ENCODE measurements at places on chromosomes 2 and 18.

DNA sequence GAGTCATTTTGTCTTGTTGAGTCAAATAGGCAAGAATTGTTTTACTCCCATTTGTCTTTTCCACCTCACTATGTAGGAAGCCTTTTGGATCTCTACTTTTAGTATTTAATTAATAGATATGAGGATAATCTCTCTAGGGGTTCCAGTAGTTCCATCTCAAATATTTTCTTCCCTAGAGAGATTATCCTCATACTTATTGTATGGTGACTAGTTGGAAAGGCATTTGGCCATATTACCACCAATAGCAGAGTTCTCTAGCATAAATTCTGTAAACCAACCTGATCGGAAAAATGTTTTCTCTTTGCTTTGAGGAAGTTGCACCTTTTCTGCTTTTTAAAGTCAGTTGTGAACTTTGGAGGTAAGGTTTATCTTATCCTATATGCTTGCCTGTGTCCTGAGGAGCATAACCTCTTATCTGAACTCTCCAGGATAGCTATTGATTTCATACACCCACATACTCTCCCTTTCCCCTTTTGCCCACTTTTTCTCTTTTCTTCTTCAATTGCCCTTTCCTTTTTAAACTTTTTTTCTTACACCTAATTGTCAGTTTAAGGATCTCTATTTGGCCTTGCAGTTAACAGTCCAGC, 100.8 kb downstream of the GALNT1 start:
- DNase-seq, result no peak

- no peak for DNase-seq
Observed at GRCh38 chr2:132609101-132609890, 60.7 kb downstream of the LYPD1 start.

DNA sequence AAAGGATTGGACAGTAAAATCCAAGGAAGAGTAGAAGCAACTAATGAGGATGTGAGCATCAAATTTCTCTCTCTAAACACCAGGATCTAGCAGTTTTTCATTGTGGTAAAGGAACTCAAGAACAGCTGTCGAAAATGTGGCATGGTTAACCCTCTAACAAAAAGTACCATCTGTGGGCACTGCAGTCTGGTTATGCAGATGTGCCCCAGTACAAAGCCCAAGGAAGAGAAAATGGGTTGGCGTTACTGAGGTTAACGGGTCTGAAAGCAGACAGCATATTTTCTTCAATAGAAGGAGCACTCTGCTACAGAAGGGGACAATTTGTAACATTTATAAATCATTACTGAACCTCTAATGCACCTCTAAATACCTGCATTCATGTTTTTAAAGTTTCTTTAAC, 253.0 kb upstream of the HNRNPA3 start:
- no peak for DNase-seq

DNA sequence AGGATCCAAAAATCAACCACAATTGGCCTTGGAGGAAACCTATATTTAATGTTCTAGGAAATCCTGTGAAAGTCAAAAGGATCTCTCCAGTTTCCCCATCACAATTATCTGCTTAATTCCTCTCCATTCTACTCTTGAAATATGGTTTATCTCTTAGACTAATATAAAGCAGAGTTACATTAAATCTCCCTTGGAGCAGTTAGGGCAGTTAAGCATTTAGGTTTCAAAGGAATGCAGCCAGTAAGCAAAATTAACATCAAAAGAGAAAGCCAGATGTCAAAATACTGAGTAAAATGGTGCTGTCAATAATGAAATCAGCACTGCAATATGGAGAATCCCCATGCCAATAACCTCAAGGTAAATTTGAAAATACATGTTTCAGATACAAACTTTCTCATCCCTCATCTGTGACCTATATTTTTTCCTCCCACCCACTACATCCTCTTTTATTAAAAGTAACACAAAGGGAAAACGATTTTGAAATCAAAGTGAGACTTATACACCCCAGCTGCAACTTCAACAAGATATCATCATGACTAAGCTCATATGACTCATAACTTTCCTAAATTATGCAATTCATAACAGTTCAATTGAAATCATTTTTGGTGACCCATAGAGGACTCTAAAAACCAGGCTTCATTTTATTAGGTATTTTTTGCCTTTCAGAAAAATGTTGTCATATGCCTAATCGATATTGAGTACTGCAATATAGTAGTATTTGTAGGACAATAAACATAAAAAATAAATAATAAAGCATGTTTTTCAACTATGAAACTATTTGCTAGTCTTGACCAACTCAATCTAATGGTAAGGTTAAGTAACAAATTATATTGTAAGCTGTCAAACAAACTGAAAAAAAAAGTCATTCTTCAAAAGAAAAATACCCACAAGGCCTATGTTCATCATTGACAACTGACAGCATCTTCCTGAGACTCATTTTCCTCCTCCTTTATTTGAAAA, 3.1 kb downstream of the ADAM17 start:
- no peak for DNase-seq

- no peak for DNase-seq
Observed at GRCh38 chr2:12001621-12002020, 255.2 kb downstream of the LPIN1 start.

GRCh38 chr2:67904966-67905365, 157.8 kb downstream of the C1D start:
- DNase-seq, result no peak

GRCh38 chr18:61894751-61895524, 2.1 kb upstream of the RNF152 start:
- no peak for DNase-seq

DNA sequence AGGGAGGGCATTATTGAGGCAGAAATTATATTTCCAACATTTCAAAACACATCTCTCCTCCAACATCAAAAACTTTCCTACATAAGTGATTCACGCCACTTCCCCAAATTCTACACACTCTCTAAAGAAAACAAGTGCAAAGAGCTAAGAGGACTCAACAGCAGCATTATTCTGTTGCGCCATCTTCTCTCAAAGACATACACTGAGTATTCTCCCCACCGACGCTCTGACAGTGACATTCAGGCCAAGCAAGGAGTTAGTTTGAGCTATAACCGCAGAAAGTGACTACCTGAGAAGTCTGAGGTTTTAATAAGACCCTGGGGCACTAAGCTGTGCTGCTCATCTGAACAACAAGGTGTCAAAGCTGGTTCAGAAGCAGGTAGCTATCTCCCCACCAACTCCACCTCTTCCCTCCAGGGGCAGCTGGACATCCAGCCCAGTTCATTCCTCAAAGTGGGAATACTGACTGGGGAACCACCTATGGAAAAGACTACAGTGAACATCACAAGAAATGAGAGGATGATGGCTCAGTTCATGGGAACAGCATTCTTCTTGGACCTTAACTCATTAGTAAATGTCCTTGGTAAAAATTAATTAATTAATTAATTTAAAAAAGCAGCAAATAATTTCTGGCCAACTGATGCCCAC, 309.5 kb upstream of the CCDC68 start:
- no peak for DNase-seq

- DNase-seq, result no peak
Observed at GRCh38 chr2:173872714-173873113, 92.5 kb downstream of the SP3 start.

DNA sequence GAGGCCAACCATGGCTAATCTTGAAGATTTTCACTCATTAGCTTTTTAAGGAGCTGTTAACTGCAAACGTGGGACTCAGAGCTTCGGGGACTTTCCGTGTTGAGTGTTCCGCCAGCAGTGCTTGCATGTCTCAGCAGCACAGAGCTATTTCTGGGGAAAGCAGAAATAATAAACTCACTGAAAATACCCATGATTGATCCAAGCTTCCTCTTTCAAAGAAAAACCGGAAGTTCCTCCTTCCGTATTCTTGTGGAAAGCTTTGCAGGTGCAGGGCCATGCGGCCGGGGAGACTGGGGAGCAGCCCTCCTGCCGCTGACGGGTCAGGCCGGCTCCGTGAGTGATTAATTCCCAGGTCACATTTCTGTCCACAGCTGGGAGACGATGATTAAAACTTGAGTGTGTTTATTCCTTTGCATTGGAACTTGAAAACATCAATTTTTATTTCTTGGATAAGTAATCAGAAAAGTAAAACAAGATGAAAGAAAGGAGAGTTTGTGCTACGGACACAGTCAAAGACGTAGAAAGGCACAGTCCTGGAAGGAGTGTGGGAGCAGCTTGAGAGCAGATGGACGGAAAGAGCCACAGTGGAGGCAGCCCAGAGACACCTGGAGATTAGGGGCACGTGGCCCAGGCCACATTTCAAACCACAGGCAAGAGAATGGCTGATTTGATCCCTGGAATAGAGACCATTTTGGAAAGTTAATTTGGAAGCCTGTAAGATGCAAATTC, 54.2 kb upstream of the CTDP1 start:
- peak; percentile 62 for DNase-seq

GRCh38 chr2:118386641-118387302, 298.5 kb downstream of the INSIG2 start:
- no peak for DNase-seq

DNA sequence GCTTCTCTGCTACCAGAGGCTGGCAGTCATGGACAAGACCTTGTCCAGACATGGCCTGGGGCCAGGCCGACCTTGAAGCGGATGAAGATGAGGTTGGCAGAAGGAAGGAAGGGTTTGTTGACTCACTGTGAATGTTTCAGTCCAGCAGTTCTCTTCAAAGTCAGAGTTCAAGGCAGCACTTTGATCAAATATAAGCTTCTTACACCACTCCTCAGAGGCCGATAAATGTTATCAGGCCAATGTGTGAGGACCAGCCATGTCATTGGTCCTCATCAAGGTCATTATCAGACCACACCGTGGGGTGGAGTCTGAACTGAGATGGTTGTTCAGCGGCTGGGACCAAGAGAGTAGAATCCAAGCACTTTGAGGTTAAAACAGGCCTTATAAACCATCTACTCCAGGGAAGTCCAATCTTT, 35.5 kb downstream of the QPCT start:
- no peak for DNase-seq

DNA sequence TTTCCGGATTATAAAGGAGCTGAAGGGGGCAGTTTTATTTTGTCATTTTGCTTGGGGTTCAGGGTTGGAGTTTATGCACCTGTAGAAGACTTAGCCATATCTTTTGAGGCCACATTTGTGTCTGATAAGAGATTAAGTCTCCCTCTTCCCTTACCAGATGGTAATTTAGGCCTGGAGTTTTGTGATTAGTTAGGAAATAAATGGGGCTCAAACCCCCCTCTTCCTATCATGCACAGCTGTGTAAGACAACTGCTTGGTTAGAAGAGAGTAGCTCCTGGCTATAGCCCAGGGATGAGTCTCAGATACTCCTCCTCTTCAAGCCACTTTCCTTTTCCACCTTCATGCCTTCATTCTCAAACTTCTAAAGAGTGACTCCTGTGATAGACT, 802 bp upstream of the SAP130 start:
- DNase-seq, result no peak

DNA sequence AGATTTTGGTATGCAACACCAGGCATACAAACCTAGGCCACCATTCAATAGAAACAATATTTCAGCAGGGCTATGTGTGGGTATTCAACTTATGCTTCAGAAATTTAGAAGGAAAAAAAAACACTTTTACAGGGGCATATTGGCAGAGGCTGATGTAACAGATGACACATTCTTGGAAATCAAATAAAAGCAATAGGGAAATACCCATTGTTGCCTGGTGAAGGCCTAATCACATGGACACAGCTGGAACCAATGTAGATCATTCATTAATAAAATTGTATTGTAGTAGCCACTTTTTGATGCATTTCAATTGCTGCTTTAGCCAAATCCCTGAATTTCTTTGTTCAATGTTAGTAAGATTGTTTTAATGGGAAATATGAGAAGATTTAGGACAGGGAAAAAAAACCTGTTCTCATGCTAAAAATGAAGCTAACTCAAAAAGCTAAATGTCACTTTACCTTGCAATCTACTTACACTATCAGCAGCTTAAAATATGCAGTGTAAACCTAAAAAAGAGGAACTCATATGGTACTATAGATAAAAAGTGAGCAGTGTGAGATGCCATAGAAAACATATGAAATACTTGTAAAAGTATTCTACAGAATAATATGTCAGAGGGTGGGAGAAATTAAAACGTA, 289.4 kb downstream of the ZEB2 start:
- DNase-seq, result no peak

DNA sequence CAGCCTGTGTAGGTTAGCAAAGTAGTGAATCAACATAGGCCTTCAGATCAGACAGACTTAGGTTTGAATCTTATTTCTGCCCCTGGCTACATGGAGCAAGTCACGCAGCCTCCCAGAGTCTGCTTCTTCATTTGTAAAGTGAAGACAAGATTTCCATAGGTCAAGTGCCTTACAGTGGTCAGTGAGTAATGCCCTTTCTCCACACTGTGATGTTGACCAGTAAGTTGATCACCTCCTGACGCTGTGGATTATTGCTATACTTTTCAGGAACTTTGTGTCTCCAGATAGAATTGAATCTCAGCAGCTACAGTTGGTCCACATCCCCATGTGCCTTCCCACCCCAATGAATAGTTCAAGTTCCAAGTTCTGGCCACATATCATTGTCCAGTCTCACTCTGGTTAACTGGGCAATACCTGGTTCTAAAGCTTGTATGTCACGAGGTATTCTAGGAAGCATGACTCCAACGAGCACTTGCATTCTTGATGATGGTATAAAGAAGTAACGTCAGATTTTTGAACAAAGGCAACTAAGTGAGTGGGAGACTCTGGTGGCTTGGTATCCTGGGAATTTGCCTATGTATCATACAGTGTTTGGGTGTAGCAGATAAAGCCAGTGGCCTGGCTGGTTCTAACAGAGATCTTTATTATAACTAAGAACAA, 2.1 kb upstream of the CLIP4 start:
- no peak for DNase-seq

DNA sequence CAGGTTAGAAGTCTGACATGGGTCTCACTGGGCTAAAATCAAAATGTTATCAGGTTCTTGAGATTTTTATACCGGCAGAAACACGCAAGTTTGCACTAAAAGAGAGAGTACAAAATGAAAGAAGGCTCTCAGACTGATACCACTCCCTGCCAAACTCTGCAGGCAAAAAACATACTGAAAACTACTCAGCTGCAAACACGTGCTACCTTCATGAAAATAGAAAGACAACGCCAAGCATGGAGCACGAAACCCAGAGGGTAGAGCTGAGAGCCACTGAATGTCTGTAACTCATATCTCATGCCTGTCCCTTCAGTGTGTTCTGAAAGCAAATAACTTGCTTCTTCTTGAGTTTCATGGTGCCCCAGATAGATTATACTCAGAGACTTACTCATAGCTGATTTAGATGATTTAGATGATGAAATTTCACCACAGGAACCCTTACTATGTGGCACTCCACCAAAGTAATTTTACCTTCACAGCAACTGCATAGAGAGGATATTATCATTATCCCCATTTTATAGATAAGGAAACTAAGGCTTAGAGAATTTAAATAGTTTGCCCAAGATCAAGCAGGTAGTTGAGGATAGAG, 313.0 kb upstream of the SLC39A10 start:
- DNase-seq, result no peak

DNA sequence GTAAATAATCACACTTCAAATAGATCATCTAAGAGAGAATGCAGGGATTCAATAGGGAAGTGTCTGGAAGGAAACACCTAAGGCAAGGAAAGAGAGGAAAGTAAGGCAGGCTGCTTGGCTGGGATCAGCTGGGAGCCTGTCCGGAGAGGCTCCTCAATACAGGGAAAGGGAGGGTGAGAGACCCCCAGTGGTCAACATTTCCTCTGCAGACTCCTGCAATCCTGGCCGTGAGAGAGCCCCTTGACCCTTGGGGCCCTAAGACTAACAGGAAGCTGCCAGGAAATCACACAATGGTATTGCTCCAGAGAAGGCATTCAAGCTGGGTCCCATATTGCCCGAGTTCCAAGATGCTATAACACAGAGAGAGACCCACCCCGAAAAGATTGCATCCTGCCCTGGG, 549.4 kb downstream of the NYAP2 start:
- no peak for DNase-seq

- no peak for DNase-seq
Observed at GRCh38 chr2:190413421-190413820, 5.3 kb downstream of the MFSD6 start.

- DNase-seq, result no peak
Observed at GRCh38 chr18:12520442-12520992, 112.8 kb downstream of the PRELID3A start.

Measured in posterior cingulate gyrus (tissue), 11 donors.